Nasal cavity respiratory epithelium epithelial cell of viscerocranial mucosa (primary cell): ENCODE measurements at places on chromosomes 7 and 10. TPM values are rescaled to one million over a fixed set of nuclear protein-coding genes. Genes with fewer than 3 reads are reported as not detected.

CPN1 gene
- total RNA-seq, result not detected in 2 replicates

MYL10 gene
- total RNA-seq, result not detected in 2 replicates

AKR1C4 gene
- not detected in 2 replicates for total RNA-seq

CLDN4 gene
- 44.1 and 64.8 TPM in 2 replicates for total RNA-seq

ZPBP gene
- not detected in 2 replicates for total RNA-seq

STRIP2 gene
- total RNA-seq, result 9.6 and 26.7 TPM in 2 replicates

FOXI2 gene
- total RNA-seq, result not detected in 2 replicates

EBF3 gene
- total RNA-seq, result not detected in 2 replicates

CHST3 gene
- 18.8 and 55.2 TPM in 2 replicates for total RNA-seq

LRRC4 gene
- total RNA-seq, result 0.34 and 1.4 TPM in 2 replicates

GPRIN2 gene
- total RNA-seq, result 1.4 and 7.8 TPM in 2 replicates

ATP5F1C gene
- total RNA-seq, result 165 and 170 TPM in 2 replicates

TMED4 gene
- total RNA-seq, result 79.9 and 147 TPM in 2 replicates

NPC1L1 gene
- total RNA-seq, result under 0.01 and 0.14 TPM in 2 replicates

ELFN1 gene
- total RNA-seq, result under 0.01 and 0.57 TPM in 2 replicates

MAGI2 gene
- total RNA-seq, result 1.7 and 6.2 TPM in 2 replicates

MAD1L1 gene
- 48.4 and 49.6 TPM in 2 replicates for total RNA-seq

SNCG gene
- total RNA-seq, result 5.3 and 9.9 TPM in 2 replicates

H2BK1 gene
- total RNA-seq, result not detected in 2 replicates

TDRD1 gene
- not detected in 2 replicates for total RNA-seq

RBP4 gene
- total RNA-seq, result not detected in 2 replicates

IL6 gene
- total RNA-seq, result 0.34 and 3.1 TPM in 2 replicates

ZNF804B gene
- total RNA-seq, result not detected in 2 replicates

PPP1R17 gene
- not detected in 2 replicates for total RNA-seq

NUTM2B gene
- total RNA-seq, result 0.50 and 0.68 TPM in 2 replicates

DCLRE1A gene
- total RNA-seq, result 12.0 and 12.9 TPM in 2 replicates

SLC26A5 gene
- not detected in 2 replicates for total RNA-seq

HMX2 gene
- not detected in 2 replicates for total RNA-seq

OR9A2 gene
- not detected in 2 replicates for total RNA-seq

CALHM1 gene
- not detected in 2 replicates for total RNA-seq

COL26A1 gene
- total RNA-seq, result not detected in 2 replicates

TMEM140 gene
- under 0.01 and 1.8 TPM in 2 replicates for total RNA-seq

TFPI2 gene
- total RNA-seq, result 1.7 and 5.8 TPM in 2 replicates

ZNF425 gene
- 4.4 and 5.3 TPM in 2 replicates for total RNA-seq

ATOH7 gene
- not detected in 2 replicates for total RNA-seq

AFAP1L2 gene
- total RNA-seq, result 9.3 and 18.8 TPM in 2 replicates

PSMC2 gene
- 209 and 227 TPM in 2 replicates for total RNA-seq

PDE1C gene
- total RNA-seq, result under 0.01 and 0.07 TPM in 2 replicates

CYP2E1 gene
- 0.93 and 1.7 TPM in 2 replicates for total RNA-seq

SPRN gene
- total RNA-seq, result not detected in 2 replicates

HERC4 gene
- 42.4 and 63.2 TPM in 2 replicates for total RNA-seq

MMD2 gene
- total RNA-seq, result not detected in 2 replicates

RAMP3 gene
- not detected in 2 replicates for total RNA-seq

GRM3 gene
- not detected in 2 replicates for total RNA-seq

ACSM6 gene
- not detected in 2 replicates for total RNA-seq

GPR146 gene
- total RNA-seq, result 0.68 and 1.2 TPM in 2 replicates

ZNF467 gene
- total RNA-seq, result 0.68 and 3.6 TPM in 2 replicates
